ENCODE measurements at places on chromosomes 6 and 20.

DNA sequence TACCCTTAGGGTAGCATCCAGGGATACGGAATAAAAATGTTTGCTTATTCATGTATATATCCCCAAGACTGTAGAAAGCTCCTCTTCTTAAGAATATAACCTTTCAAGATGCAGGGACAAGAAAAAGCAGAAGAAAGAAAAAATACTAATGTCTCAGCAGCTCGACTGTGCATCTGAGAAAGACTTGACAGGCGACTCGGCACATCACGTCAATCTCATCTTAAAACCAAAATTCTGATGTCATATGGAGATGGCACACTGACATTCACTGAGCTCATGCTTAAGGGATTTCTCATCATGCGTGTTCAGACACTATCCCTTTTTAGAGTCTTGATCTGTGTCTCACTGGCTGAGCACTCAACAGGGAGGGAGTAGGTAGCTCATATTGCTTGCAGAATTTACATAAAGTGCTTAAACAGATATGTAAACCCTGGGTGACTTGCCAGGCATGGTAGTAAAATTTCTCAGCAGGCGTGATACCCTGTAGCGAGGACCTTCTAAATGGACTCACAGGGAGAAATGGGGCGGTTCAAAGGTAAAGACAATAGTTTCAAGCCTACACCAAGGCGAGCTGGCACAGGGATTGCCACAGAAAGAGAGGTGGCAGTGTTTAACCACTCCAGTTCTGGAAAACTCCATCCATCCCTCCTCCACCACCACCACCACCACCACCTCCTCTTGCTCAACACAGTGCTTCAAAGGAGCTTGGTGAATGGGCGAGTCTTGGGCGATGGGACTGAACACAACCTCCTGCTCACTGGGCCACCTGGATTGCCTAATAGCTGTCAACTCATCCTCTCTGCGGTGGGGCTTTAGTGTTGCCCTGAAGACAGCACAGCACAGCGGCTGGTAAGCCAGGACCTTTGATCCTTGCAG lies 330.5 kb downstream of the TFAP2A start:
- no peak for DNase-seq

DNA sequence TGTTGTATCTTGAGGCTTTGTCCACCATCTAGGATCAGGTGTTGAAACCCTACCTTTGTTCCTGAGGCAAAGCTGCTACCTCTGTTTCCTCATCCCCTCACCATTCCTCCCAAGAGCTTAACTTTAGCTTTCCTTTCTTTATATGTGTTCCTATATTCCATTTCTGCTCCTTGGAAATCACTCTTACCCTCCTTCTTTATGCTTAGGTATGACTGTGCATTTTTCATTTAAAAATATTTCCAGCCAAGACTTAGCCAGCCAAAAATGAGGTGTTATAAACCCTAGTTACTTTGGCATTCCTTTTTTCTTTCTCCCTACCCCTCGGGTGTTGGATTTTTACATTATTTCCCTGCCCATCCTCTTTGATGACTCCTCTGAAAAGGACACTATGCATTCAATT lies 57.7 kb downstream of the TSBP1 start:
- no peak for DNase-seq

DNA sequence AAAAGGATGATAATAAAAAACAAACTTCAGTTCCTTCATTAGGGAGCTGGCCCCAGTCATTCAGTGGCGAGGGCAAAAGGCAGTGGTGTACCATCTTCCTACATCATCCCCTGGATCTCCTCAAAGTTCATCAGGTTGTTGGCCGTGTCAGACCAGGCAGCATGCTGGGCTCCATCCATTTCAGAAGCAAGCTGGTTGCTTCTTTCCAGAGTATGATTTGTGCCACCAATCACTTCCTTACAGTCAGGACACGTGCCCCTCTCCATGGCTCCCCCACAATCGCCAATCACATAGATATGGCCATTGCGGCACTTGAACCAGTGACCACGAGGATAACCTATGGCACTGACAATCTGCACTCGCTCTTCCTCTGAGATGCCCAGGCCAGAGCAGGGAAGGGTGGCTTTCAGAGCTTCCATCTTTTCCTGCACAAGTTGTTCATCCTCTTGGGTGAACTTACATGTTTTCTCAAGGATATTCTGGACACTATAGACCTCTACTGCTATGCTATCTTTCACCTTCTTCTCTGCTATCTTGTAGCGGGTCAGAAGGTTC lies 28.0 kb downstream of the DDX27 start:
- no peak for DNase-seq

- DNase-seq, result no peak
Measured at GRCh38 chr20:35040646-35041045, 52.0 kb downstream of the TRPC4AP start.

DNA sequence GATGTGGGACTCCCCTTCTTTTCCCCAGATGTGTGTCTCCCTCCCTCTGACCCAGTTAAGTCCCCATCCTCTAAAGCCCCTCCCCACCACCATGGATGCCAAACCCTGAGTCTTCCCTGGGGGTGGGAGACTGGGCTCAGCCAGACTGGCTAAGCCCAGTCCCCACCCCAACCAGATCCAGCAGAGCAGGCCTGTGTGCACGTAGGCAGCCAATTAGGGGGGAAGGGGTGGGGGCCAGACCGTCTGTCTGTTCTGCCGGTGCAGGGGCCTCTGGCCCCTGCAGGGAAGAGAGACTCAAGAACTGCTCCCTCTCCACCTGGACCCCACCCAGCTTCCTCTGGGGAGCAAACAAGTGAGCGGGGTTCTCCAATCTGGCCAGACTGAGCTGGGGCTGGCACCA lies 605 bp downstream of the COX4I2 start:
- DNase-seq, result no peak

DNA sequence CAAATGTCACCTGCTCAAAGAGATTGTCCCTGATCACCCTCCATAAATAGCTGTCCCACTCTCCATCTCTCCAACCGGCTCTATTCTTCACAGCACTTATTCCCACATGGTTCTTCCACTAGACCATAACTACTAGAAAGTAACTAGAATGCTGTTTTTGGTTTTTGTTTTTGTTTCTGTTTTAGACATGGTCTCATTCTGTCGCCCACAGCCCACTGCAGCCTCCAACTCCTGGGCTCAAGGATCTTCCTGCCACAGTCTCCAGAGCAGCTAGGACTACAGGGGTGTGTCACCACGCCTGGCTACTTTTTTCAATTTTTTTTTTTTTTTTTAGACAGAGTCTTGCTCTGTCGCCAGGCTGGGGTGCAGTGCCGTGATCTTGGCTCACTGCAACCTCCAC lies 12.2 kb downstream of the MMP24 start:
- DNase-seq, result no peak

DNA sequence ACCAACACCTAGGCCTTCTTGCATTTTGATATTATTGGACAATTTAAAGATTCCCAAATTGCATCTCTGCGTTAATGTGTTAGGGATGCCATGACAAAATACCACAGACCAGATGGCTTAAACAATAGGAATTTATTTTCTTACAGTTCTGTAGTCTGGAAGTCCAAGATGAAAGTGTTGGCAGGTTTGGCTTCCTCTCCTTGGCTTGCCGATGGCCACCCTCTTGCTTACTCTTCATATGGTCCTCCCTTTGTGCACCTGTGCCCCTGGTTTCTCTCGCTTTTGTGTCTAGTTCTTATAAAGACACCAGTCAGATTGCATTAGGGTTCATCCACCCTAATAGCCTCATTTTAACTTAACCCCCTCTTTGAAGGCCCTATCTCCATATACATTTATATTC lies 842.4 kb upstream of the FLRT3 start:
- no peak for DNase-seq

DNA sequence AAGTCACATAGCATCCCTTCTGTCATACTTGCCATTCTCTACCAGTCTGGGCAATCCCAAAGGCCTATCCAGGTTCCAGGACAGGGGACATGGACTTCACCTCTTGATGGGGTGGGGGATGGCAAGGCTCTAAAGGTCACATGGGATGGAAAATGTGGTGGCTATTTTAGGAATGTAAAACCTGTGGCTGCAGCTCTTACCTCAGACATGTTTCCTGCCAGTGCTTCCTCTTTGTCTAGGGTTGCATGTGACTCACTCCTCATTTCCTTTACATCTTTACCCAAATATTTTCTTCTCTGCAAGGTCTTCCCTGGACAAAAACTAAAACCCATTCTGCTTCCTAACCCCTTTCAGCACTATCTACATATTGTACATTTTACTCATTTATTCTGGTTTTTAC lies 135.7 kb downstream of the BTBD3 start:
- DNase-seq, result peak; percentile 91

DNA sequence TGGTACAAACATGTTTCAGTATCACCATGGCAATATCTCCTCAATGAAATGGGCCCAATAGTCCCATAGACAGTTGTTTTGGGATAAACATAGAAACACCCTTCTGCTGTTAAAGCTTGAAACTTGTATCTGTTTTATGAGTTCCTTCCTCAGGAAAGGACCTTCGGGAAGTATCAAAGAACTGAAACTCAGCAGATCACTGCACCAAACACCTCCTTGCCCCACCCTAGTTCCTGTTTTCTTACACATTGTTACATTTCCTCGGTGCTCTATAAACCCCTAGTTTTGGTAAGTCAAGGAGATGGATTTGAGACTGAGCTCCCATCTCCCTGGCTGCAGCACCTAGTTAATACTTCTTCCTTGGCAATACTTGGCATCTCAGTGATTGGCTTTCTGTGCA lies 73.8 kb upstream of the ECI2 start:
- no peak for DNase-seq

DNA sequence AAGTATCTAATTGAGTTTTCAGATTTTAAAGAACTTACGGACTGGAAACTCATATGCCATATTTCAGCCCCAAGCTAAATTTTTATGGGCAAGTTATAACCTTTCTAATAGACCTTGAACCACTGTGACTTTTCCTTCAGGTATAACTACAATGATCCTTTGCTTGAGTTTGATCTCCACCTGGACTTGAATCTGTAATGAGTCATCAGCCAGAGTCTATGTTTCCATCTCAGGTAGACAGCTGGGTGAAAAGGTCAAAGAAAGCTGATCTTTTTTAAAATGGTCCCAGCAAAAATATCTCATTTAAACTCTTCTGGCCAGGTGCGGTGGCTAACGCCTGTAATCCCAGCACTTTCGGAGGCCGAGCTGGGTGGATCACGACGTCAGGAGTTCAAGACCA lies 88.4 kb upstream of the SGK1 start:
- no peak for DNase-seq

GRCh38 chr6:35752330-35752729 lies 15.5 kb downstream of the ARMC12 start:
- no peak for DNase-seq

Measured in fibroblast of upper back skin (primary cell).